AG04449 (cell line): ENCODE measurements at places on chromosomes 11 and 22.
A peak's percentile ranks its signal among the peaks of the same experiment; 100 is the strongest.

GRCh38 chr22:24417901-24418641 is 9.3 kb upstream of the ADORA2A start:
- no peak for DNase-seq

GRCh38 chr11:44760917-44761550 is 34.3 kb downstream of the TSPAN18 start:
- no peak for DNase-seq

DNA sequence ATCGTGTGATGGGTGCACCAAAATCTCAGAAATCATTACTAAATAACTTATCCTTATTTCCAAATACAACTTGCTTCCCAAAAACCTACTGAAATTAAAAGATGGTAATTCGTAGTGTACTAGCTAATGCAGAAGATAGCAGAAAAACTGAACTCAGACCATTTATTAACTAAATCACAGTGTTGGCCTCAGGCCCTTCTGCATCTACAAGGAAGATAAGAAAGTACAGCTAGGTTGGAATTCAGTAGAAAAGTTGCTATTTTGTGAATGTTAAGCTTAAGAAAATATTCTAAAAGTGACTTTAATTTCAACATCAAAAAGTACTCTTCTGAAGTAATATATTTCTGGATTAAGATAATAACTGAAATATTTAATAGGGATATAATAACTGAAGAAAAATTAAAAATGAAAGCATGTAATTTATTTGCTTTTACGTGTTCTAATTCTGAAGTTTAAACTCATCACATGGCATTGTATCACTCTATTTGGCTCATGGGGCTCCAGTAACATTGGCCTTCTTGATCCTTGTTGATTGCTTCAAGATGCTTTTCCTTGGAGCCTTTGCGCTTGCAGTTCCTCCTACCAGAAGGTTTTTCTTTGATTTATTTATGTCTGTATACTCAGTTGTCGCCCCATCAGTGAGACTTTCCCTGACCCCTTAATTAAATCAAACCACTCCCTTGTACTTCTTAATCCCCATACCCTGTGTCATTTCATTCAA is 847.9 kb upstream of the ANO3 start:
- DNase-seq, result no peak

GRCh38 chr11:16215352-16215751 is 141.0 kb downstream of the SOX6 start:
- no peak for DNase-seq

GRCh38 chr11:74412321-74412720 is 14.1 kb upstream of the PGM2L1 start:
- DNase-seq, result no peak

- DNase-seq, result no peak
These were observed 128.2 kb downstream of the PHF21B start for GRCh38 chr22:44881624-44882023.

DNA sequence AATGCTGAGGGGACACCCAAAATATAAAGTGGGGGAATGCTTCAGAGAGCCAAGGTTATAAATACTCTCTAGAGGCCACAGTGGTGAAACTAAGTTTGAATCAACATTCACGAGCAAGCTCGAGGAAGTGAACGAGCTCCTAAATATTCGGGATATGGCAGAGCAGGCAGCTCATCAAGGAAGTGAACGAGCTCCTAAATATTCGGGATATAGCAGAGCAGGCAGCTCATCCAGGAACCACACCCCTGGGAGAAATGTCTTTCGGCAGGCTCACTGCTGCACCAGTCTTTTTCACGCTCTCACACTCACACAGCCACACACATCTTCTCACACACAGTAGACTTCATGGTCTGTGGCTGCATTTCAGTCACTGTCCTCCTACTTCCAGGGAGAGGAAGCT is 787.5 kb downstream of the OPCML start:
- peak; percentile 78 for DNase-seq

DNA sequence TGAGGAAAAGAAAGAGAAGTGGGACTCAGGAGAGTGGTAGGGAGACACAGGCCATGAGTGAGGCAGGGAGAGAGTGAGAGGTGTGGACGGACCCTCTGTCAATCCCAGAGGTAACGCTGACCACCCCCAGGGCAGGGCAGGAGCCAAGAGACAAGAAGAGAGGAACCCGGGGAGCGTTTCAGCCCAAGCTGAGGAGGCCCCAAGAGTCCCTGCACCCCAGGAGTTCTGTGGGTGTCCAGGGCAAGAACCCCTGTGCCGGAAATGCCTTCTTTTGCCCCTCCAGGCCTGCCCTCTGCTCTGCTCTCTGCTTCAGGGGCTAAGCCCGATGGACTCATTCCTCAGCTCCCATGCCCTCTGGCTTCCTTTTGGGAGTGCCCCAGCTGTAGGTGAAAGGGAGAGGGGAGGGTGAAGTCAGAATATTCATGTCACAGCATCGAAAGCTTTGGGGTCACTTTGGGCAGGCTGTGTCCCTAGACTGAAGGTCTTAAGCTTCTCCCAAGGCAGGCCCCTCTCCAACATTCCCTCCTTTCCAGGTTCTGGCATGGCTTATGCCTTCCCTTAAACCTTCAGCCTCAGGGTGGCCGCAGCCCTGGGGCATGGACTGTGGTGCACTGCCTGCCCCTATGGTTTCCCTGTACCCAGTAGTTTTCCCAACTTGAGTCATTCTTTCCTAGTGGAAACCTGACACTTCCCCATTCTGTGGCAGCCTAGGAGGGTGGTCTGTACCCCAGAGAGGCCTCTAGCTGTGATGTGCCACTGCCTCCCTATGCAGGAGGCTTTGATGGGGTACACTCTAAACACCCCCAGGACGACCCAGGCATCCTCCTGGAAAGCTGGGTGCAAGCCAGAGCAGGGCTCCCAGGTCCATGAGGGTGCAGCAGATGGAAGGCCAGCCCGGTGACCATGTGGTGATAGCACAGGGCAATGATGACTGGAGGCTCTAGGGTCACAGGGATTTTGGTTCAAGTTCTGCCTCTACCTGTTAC is 27.1 kb downstream of the MYEOV start:
- DNase-seq, result no peak

- no peak for DNase-seq
These were observed 29.6 kb downstream of the EHF start for GRCh38 chr11:34650528-34650927.
